ENCODE measurements at places on chromosomes 2 and 18. TPM values are rescaled to one million over a fixed set of nuclear protein-coding genes. Genes with fewer than 3 reads are reported as not detected.

GRCh38 chr2:16750175-16750924 lies 84.7 kb upstream of the CYRIA start:
- no peak overlapping the region for H3K27ac ChIP-seq
- no peak for DNase-seq
- H3K27me3 ChIP-seq, result no peaks in the 10 kb centered on the region
- no peaks in the 10 kb centered on the region for H3K36me3 ChIP-seq
- H3K4me3 ChIP-seq, result no peak overlapping the region

The ADGRF3 gene
- polyA plus RNA-seq, result 0.57 TPM

The MTLN gene
- 151 TPM for polyA plus RNA-seq

DNA sequence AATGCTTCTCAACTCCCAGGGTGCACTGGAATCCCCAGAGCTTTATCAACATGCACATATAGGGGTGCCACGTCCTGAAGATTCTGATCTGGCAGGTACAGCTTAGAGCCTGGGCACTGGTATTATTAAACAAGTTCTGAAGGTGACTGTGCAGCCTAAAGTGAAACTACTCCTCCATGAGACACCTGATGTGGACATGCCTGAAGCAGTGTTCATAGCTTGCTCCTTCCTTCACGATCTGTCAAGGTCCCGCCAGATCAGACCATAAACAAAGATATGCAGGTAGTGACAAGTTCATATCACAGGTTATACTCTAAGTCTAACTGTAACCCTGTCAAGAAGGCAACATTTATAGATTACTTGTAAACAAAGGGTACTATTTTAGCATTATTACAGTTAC lies 65.3 kb upstream of the DNER start:
- H3K36me3 ChIP-seq, result no peaks in the 10 kb centered on the region
- H3K4me1 ChIP-seq, result peaks cover 39% of the 10 kb centered on the region
- H3K27me3 ChIP-seq, result no peaks in the 10 kb centered on the region
- H3K4me3 ChIP-seq, result no peak overlapping the region

The RFX8 gene
- polyA plus RNA-seq, result 0.65 TPM

GRCh38 chr18:80202264-80202998 lies 44.9 kb downstream of the PARD6G start:
- no peak overlapping the region for H3K4me3 ChIP-seq
- no peak for DNase-seq
- H3K36me3 ChIP-seq, result no peaks in the 10 kb centered on the region

The TUBA3E gene
- 0.31 TPM for polyA plus RNA-seq

Data from GM23338 (cell line).